ENCODE measurements at places on chromosomes 4 and X.
A peak's percentile ranks its signal among the peaks of the same experiment; 100 is the strongest.

DNA sequence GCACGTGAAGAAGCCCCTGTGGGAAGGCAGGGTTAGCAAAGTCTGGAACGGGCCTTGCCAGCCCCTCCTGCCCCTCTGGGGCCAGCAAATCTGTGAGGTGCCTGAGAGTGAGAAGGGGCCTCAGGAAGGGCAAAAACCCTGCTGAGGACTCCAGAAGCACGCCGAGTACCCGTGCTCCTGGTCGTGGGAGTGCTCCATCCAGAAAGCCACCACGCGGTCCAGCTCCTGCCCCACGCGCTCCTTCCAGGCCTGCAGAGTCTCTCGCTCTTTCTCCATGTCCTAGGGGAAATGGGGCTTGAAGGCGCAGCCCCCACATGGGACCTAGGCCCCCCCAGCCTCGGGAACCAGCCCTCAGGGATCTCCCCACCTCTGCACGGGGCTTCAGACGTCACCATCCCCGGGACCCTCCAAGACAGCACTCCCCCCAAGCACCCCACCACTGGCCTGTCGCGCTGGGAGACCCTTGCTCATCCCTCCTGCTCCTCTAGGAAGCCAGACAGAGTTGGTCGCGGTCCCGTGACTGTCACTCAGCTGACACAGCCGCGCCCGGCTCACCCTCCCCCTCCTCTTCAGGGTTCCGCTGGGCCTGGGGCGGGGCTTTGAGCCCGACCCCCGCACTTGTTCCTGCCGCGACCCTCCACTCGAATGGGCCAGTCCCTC is at the start of gene RENBP:
RENBP (minus strand) TSS at position 504 of the 660 bp plus-strand sequence; CDS start at position 471, 33 bp downstream.
- peak; percentile 55 for DNase-seq

DNA sequence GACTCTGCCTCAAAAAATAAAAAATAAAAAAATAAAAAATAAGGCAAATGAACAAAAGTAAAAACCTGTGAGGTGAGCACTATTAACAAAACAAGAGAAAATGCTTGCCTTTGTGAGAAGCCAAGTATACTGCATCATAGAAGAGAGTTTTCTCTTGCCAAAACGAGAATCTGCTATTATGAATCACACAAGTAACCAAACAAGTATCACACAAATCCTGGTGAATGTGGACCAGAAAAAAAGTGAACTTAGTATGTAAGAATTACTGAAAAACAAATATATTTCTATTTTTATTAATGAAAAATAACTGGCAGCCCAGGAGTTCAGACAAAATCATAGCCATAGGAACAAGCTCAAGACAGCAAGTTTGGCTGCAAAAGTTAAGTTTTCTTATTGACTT is 193.5 kb downstream of the PDGFC start:
- DNase-seq: no peak

- DNase-seq: no peak
Measured at GRCh38 chr4:87151730-87152129, 68.7 kb downstream of the KLHL8 start.

DNA sequence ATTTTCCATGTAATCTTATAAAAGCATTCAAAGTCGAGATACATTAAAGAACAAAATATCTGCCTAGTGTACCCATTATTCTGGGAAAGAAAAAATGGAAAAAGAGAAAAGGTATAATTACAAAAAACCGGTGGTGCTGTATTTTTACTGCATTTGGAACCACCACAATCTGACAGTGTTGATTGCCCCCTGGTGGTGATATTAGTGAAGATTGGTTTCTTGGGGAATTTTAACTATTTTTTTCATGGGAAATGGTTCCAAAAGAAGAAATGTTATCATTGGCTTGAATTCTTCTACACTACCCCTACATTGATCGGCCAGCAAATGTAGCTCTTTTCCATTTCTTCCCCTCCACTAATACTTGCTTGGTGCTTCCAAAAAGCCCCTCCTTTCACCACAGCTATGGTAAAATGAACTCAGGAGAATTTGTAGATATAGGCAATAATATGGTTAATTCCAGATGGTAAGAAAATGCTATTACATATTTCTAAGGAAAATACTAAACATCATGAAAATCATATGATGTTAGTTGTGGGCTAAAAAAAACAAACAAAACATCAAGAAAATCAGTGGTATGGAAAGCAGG is 50.0 kb downstream of the COX18 start:
- no peak for DNase-seq

DNA sequence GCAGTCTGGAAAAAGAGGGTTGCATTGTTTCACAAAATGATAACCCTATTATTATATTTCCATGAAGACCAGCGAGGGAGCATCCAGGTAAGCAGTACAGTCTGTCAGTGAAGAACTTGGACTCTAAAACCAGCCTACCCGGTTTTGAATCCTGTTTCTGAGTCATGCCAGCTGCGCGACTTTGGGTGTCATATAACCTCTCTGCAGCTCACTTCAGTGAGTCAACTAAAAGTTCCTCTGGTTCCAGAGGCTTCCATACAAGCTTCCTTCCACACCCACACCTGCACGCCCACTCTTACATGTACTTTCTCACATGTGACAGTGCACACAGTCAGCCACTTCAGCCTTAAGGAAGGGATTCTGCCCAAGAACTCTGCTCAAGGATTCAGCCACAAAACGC is 49.8 kb upstream of the PRPS2 start:
- DNase-seq: no peak

DNA sequence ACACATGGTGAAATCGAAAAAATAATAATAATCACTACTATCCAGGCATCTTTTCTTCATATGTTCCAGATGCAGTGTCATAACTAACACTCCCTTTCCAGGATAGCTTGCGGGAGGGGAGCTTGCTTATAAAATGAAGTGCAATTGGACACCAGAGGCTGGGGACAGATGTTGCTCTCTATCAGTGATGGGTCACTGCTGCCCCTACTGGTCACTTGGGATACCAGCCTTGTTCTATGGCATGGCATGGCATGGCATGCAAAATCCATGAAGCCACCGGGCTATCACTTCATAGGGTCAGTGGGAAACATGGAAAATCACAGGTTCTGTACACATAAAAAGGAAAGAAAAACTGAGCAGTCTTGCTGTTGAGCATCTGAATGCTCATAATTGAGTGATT is 168.1 kb downstream of the GLRA2 start:
- no peak for DNase-seq

GRCh38 chr4:26748811-26749210 is 111.8 kb upstream of the STIM2 start:
- no peak for DNase-seq

DNA sequence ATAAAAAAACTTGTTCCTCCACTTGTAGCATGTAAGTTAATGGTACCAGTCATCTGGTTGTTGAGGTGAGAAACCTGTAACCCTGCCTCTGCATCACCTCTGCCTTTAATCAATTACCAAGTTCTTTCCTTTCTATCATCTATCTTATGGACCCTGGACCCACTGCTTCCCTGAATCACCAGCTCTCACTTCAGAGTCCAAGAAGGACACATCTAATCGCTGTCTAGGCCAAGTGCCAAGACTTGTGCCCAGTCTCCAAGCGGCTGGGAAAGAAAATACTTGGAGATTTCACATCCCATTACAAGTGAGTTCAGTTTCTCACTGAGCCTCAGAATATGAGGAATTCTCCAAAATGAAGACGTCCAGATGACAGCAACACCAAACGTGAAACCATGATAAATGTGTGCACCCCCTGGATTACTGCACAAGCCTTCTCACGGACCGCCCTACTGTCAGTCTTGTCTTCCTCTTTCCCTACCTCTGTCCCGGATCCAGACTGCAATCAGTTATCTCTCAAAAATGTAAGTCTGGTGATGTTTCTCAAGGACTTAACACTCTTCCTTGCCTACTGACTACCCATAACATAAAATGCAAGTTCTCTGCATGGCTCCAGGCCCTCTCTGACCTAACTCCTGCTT is 10.4 kb downstream of the PALLD start:
- no peak for DNase-seq

DNA sequence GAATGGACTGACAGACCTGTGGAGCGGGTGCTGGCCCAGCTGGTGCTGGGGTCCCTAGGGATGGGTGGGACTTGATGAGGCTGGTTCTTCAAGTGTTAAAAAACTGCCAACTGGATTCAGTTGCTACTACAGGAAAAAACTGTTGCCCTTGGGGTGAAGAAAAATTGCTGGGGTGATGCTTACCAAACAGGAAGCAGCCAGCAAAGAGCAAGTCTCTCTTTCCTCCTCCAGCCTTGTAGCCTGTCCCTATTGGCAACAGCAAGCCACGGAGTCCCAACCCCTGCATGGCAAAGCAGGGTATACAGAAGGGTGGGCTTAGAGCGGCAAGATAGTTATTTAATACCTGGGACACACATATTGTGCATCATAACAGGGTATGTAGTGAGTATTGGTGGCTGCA is 60.1 kb upstream of the ATP8A1 start:
- no peak for DNase-seq

DNA sequence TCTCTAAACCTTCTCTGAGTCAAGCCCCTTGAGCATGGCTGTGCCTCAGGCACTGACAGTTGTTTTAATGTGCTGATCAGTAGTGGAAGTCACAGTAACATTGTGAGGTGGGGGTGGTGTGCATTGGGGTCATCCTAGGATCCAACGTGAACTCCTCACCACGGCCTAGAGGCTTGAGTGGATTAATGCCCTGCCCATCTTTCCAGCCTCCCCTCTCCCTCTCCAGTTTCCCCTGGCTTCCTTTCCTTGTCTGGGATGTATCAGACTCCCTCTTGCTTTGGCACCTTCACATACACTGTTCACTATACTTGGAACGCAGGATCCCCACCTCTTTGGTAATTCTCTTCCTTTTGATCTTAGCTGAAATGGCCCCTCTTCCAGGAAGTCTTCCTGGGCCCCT is 13.3 kb upstream of the PJA1 start:
- no peak for DNase-seq

- no peak for DNase-seq
Measured at GRCh38 chrX:73768160-73768559, 205.2 kb downstream of the CHIC1 start.

DNA sequence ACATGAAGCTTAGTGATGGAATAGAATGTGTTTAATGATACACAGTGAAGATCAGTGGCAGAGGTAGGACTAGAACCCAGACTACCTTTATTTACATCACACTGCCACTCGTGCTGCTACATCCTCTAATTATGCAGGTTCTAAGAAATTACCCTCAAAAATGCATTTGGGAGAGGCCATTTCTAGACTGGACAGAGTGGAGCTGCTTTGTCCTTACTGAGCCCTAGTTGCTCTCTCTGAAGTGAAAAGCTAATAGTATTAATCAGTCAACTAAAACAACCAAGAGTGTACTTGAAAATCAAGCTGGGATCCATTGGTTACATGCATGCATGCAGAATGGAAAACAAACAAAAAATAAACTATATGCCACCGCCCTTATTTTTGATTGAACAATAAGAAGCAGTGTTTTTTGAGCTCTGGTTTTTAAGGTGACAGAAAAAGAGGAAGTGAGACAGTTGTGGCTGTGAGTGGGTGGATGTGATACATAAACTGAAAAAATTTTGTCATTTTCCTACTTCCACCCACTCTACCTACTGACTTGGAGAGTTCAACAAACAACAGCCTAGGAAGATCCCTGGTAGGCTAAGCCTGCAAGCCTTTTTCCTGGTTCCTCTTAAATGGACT is 6.8 kb upstream of the VSIG4 start:
- DNase-seq: no peak

DNA sequence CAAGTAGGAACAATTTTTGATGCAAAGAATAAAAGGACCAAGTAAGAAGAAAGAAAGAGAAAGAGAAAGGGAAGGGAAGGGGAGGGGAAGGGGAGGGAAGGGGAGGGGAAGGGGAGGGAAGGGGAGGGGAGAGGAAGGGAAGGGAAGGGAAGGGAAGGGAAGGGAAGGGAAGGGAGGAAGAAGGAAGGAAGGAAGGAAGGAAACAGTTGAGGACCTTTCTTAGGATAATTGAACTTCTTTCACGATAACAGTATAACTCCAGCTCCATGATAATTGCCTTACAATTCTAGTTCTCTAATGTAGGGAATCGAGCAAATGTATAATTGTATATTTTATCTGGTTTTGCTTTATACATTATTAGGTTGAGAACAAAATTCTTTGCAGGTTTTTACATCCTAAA is 556.2 kb upstream of the PCDH10 start:
- no peak for DNase-seq

DNA sequence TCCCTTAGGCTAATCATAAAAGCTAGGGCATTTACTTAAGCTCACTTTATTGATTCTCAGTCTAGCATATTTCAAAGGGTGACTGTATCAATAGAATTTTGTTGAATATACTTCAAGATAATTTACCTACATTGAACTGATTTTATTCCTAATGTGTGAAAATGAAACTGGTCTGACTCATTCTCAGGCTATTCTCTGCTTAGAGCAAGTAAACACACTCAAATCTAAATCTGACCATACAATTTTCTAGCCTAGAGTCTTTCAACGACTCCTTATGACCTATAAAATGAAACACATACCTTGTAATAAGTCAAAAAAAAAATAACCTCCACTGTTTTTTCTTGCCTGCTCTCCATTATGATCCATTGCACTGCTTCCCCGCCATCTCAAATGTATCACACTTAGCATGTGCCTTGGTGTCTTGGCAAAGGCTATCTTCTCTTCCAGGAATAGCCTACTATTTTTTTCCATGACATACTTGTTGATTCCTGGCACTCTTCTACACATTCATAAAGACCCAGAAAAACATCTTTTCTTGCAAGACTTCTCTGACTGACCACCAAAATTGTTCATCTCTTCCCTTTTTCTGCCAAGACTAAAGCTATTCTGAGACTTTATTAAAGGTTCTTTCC is 965.1 kb upstream of the HS3ST1 start:
- no peak for DNase-seq

- no peak for DNase-seq
Measured at GRCh38 chr4:153204247-153204671, at the start of gene TRIM2. TSS of gene TRIM2 (plus strand) at chr4:153204443. CDS start at chr4:153204531, 88 bp downstream.

DNA sequence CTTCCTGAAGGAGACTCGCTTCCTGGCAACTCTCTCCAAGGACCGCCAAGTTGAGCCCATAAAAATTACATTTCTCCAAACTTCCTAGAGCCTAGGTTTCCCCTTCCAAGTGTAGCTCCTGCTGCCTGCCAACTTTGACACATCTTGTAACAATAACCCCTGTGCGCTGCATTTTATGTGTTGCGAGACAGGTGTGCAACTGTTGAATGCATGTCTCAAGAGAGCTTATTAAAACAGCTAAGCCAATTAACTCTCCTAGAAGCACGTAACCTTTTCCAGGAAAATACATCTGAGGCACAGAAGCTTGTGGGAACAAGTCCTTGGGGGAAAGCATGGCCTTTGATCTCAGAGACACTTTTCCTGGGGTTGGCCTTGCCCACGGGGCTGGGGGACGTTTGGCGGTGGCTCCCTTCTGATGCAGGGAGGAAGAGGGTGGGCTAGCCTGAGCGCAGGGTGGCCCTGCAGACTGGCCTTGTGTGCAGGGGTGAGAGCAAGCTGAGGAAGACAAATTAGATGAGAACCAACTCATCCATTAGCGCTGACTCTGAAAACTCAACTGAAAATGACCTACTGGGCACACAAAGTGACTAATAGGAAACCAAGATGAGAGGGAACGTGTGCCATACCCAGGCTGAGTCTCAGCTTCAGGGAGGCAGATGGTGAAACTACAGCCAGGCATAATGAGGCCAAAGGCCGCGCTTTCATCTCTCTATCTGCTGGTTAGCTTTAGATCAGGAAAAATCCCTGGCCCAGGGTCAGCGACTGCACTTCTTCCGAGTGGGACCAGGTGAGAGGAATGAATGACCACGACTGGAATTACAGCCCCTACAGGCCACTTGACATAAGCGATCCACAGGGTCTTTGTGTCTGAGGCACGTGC is 75.3 kb downstream of the ENPP6 start:
- no peak for DNase-seq
